ENCODE measurements at places on chromosomes 3 and 15.

GRCh38 chr3:65126527-65127410 lies 439.0 kb upstream of the ADAMTS9 start:
- H3K4me3 ChIP-seq: no peak overlapping the region
- no peaks in the 10 kb centered on the region for H3K36me3 ChIP-seq
- peaks cover 17% of the 10 kb centered on the region for H3K4me1 ChIP-seq
- no peak overlapping the region for H3K27ac ChIP-seq

GRCh38 chr15:53739651-53740050 lies 19.8 kb downstream of the WDR72 start:
- no peak for DNase-seq
- no peaks in the 10 kb centered on the region for H3K36me3 ChIP-seq
- H3K27me3 ChIP-seq: no peaks in the 10 kb centered on the region
- no peaks in the 10 kb centered on the region for H3K4me1 ChIP-seq
- no peak overlapping the region for H3K27ac ChIP-seq

DNA sequence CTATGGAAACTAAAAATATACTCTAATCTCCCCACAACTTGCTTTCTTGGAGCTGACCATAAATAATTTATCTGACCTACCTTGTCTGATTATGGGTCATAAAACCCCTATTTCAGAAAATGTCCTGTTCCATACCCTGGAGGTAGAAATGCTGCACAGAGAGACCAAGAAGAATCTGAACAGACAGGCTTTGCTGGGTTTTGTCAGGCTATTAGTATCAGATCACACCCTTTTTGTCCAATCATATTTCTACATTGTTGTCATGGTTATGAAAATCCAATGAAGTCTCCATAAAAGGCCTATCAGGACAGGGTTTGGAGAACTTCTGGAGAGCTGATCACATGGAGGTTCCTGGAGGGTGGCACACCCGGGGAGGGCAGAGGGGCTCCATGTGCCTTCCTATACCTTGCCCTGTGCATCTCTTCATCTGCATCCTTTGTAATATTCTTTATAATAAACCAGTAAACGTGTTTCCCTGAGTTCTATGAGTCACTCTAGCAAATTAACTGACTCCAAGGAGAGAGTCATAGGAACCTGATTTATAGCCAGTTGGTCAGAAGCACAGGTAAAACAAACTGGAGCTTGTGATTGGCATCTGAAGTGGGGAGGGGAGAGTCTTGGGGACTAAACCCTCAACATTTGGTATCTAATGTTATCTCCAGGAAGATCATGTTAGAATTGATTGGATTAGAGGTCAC lies 58.1 kb downstream of the NGLY1 start:
- DNase-seq: no peak
- H3K4me3 ChIP-seq: no peak overlapping the region
- no peaks in the 10 kb centered on the region for H3K4me1 ChIP-seq
- H3K27me3 ChIP-seq: no peaks in the 10 kb centered on the region

DNA sequence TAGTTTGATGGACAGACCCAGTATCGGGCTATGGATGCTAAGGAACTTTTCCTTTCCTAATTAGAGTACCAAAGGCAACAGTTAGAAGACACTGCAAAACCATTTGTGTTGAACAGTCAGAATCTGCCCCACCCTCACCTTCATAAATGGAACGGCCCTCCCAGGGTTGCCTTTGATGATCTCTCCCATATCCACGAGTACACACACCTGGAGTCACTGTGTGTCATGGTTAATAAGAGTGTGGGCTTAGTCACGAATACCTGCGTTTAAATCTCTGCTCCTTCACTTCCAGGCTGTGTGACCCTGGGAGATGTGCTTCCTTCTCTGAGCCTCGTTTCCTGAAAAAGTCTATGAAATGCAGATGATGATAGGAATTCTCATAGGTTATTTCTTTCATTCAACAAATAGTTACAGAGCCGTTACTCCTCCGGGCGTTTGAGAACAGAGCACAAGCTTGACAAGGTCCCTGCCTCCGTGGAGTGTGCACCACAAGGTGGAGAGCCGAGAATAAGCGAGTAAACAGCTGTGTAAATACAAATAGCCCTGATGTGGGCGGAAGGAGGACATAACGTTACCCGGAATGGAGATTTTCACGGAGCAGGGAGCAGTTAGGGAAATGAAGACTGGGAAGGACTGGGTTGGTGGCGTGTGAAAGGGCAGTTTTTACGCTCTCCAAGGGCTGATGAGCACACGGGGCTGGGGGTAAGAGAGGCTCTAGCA lies 6.7 kb downstream of the SLC51A start:
- DNase-seq: no peak
- no peak overlapping the region for H3K27ac ChIP-seq
- H3K27me3 ChIP-seq: no peaks in the 10 kb centered on the region
- H3K4me1 ChIP-seq: no peaks in the 10 kb centered on the region
- H3K4me3 ChIP-seq: no peak overlapping the region
- no peaks in the 10 kb centered on the region for H3K36me3 ChIP-seq

DNA sequence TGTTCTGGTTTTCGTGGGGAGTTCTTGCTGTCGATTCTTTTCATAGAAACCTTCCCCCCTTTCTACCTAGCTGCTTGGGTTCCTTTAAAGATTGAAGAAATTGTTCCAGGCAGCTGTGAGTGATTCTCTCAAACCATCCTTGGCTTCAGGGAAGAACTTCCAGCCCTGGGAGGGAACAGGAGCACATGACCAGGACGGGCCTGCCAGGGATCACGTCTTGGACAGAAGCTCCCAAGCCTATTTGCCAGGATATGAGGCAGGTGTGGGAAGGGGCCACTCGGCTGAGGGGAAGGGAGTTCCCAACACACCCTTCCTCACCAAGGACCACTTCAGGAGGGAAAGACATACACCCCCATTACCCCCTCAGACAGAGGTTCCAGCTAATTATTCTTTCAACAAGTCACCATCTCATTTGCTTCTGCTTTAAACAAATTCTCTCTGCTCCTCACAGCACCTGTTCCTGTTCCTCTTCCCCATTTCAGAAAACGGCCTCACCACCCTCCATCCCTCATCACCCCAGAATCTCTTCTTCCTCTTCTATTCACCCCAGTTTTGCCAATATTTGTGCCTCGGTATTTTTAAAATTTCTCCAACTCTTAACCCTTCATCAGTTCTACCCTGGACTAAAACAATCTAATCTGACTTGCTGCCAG lies 62.5 kb downstream of the WHAMM start:
- H3K4me1 ChIP-seq: no peaks in the 10 kb centered on the region
- no peak overlapping the region for H3K4me3 ChIP-seq
- no peak for DNase-seq
- no peak overlapping the region for H3K27ac ChIP-seq
- no peaks in the 10 kb centered on the region for H3K27me3 ChIP-seq

GRCh38 chr3:150602426-150603152 lies 532 bp upstream of the SELENOT start:
- H3K27me3 ChIP-seq: no peaks in the 10 kb centered on the region
- peak overlapping the region; percentile 74 for H3K4me3 ChIP-seq
- no peak for DNase-seq
- H3K4me1 ChIP-seq: peaks cover 43% of the 10 kb centered on the region

DNA sequence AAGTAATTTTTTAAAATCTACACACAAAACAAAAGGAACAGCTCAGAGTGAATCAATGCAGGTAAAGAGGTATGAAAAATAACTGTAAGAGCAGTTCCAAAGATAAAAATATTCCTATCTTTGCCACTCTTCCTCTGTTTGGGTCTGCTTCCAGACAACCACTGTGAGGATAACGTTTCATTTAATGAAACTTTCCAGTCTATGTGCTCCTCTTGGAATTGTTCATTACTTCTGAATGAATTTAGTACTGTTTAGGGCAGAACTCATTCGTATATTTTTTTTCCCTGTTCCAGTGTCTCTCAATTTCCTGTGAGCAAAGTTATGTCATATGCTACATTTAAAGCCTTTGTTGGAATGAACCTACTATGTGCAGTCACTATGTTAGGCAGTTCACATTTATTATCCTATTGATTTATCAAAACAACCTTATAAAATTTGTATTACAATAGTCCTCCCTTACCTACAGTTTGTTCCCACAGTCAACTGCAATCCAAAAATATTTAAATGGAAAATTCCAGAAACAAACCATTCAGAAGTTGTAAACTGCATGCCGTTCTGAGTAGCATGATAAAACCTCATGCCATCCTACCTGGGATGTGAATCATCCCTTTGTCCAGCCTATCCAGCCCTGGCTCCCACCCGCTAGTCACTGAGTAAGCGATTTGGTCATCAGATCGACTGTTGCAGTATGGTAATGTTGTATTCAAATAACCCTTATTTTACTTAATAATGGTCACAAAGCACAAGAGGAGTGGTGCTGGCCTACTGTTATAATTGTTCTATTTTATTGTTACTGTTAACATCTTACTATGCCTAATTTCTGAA lies 98.1 kb downstream of the TMCC1 start:
- H3K27ac ChIP-seq: no peak overlapping the region
- no peaks in the 10 kb centered on the region for H3K36me3 ChIP-seq
- H3K27me3 ChIP-seq: no peaks in the 10 kb centered on the region
- H3K4me1 ChIP-seq: peaks cover 24% of the 10 kb centered on the region
- no peak overlapping the region for H3K4me3 ChIP-seq
- no peak for DNase-seq

DNA sequence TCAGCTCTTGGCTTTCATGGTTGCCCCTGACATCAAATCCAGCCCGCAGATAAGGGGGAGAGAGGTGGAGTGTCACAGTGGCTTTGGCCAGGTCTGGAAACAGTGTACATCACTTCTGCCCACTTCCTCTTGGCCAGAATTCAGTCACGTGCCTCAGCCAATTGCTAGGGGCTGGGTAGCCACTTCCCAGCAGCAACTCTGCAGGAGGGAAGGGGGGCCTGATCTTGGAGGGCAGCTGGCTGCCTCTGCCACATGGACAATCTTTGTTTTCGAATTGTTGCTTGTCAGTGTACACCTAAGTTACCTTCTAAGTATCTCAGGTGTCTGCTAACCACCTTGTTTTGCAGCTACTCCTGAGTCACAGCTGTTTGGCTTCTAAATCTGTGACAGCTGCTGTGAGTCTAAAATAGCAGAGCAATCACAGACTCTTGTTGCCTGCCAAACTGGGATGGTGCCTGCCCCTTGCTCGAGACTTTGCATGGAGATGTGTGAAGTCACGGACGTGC lies 41.0 kb upstream of the LIMD1 start:
- no peaks in the 10 kb centered on the region for H3K27me3 ChIP-seq
- no peak overlapping the region for H3K4me3 ChIP-seq
- no peak for DNase-seq
- no peak overlapping the region for H3K27ac ChIP-seq
- H3K4me1 ChIP-seq: peaks cover 58% of the 10 kb centered on the region

DNA sequence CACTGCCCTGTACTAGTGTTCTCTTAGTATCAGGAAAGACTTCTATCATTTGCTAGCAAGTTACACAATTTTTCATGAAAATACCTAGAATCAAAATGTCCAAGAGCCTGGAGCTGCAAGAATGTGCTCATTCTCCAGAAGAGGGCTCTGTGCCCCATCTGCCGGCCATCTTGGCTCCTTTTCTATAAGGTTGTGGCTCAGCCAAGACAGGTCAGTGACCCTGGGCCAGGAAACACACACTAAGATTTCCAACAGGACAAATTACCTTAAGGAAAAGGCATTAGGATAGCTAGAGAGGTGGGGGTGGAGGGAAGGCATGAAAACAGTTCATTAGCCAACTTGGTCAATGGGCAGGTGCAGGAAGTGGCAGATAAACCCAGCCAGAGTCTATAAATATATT lies 20.7 kb downstream of the TIMP4 start:
- no peaks in the 10 kb centered on the region for H3K36me3 ChIP-seq
- no peaks in the 10 kb centered on the region for H3K27me3 ChIP-seq
- no peak overlapping the region for H3K27ac ChIP-seq
- no peak overlapping the region for H3K4me3 ChIP-seq

DNA sequence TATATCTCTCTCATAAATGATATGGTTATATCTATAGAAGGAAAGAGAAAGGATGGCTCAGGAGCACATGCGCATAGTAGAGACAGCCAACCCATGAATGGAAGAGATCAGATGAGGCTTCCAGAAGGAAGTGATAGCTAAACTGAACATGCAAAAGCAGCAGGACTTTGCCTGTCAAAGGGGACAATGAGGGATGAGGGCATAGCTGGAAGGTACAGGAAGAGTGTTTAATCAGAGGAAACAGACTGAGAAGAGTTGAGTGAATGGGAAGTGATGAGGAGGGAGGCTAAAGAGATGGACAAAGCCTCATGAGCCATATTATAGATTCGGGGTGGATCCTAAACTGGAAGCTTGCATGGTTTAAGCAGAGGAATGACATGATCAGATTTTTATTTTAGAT lies 26.5 kb upstream of the VEPH1 start:
- DNase-seq: no peak
- no peak overlapping the region for H3K27ac ChIP-seq
- no peaks in the 10 kb centered on the region for H3K27me3 ChIP-seq
- no peaks in the 10 kb centered on the region for H3K4me1 ChIP-seq

GRCh38 chr15:60656481-60656880 lies 177.5 kb upstream of the ICE2 start:
- no peak overlapping the region for H3K4me3 ChIP-seq
- no peaks in the 10 kb centered on the region for H3K36me3 ChIP-seq
- no peak for DNase-seq
- no peaks in the 10 kb centered on the region for H3K27me3 ChIP-seq
- peaks cover 21% of the 10 kb centered on the region for H3K4me1 ChIP-seq
- H3K27ac ChIP-seq: no peak overlapping the region

GRCh38 chr3:52289747-52290595 lies 2.3 kb downstream of the GLYCTK start:
- no peak overlapping the region for H3K27ac ChIP-seq
- DNase-seq: no peak
- H3K27me3 ChIP-seq: no peaks in the 10 kb centered on the region
- H3K4me1 ChIP-seq: peaks cover 23% of the 10 kb centered on the region
- H3K36me3 ChIP-seq: no peaks in the 10 kb centered on the region
- no peak overlapping the region for H3K4me3 ChIP-seq

DNA sequence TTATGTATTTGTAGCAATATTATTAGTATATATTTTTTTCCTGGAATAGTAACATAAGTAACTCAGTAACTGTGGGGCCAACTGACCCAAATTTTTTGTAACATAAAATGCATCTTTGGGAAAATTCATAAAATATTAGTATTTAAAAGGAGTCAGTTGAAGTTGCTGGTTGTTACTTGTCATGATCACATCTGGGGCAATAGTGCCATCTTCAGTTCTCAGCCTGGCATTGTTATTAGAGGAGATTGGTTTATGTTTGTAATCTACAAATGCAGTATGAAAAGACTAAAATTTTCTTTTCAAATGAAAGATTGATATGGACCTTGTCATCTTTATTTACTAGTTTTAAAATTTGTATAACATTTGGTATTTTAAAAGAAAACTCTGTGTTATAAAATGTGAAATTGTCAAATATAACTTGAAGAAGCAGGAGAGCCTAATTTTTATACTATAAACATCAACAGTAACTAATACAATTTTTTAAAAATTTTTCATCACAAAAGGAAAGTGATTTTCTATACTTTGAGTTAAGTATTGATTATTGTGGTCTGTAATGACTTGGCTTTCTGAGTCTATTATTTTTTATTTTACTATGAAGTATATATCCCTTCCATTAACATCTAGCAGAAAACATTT lies 38.8 kb upstream of the MLF1 start:
- no peaks in the 10 kb centered on the region for H3K4me1 ChIP-seq
- no peaks in the 10 kb centered on the region for H3K36me3 ChIP-seq
- H3K27ac ChIP-seq: no peak overlapping the region
- no peak overlapping the region for H3K4me3 ChIP-seq
- no peak for DNase-seq
